ENCODE measurements at places on chromosomes 6 and 20.
A peak's percentile ranks its signal among the peaks of the same experiment; 100 is the strongest.

DNA sequence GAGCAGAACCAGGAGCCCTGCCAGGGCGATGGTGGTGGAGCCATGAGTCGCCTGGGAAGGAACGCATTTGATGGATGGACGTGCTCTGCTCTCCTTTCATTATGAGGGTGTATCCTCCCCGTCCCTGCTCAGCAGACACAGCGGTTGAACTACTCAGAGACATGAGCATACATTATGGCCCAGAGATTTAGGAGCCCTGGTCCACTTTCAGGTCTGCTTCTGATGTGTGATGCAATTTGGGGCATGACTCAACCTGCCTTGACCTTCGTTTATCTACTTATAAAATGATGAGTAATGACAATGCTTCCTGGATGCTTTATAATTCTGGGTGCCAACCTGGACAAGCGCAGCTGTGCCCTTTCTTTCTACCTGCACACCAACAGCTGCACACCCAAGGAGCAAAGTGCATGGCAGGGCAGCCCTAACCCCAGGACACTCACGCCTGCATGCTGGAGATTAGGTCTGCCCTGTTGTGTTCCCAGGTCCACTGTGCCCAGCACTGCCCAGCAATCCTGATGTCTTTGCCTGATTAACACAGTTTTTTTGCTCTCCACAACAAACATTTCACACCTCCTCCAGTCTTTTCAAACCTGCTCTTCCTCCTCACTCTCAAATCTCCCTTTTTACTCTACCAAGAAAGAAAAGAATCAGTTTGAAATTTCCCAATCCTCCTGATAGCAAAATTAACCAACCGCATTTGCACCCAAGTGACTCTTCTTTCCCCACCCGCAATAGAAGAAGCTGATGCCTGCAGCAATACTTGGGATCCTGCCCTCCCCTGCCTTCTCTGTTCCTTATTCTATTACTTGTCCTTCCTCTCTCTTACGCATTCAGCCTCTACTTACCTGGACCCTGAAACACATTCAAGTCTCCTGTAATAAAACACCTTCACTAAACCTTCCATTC lies 81.2 kb downstream of the EZR start:
- no peak for DNase-seq

GRCh38 chr6:144181639-144182038 lies 31.3 kb downstream of the STX11 start:
- DNase-seq = no peak

DNA sequence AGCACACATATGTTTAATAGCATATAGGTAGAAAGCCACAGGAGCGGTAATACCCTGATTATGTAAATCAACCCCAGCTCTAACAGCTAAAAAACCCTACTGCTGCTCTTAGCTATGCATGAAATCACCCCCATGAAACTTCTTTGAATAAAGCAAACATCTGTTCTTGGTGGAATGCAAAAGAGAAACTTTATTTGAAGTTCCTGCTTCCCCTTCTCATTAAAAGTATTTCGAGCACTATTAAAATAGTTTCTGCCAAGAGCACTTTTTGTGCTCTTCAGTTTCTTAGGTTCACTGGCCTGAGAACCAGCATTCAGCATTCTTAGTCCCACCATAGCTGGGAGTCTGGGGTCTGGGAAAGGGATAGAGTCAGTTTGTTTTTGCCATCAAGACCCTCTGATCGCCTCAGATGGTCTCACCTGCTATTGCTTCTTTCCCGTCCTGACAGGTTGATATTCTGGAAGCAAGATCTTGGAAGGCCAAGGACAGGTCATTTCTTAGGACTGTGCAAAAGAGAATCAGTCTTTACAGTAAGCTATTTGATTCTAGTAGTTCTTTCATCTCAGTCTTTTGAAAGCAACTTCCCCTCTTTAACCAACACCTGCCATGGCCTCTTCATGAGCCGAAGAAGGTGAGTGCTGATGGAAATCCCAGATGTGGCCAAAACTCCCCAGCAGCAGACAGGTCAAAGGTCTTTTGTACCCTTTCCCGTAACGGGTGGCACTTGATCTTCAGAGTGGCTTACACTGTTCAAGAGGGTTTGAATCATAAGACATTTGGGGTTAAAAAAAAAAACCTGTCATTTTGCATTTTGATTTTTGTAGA lies 76.5 kb upstream of the TMEM170B start:
- DNase-seq = peak; percentile 4

- DNase-seq = no peak
Observed at GRCh38 chr6:110567957-110568696, 91.7 kb upstream of the SLC22A16 start.

DNA sequence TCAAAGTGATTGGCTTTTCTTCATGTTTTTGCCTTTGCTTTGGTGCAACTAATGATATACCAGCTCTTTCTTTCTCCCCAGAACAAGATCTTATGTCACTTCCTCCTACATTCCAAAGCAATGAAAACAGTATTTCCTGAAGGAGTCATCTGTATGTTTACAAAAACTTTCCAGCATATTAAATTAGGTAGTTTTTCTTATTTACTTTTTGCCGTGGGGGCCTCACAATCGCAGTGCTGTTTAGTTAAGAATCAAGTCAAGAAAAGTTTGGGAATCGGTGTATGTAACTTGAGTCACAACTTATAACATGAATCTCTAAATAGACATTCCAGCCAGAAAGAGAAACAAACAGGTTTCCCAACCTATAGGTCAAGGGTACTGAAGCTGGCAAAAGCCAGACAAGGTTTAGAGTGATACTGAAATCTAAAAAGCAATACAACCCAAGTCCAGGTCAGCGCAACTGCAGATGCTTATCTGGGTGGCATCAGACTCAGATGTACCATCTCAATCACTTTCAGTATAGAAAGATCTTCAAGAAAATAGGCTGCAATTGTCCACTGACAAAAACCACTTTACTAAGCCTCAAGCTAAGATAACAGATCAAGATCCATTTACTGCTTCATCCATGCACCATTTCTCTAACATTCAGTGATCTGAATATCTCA lies 63.6 kb downstream of the IPCEF1 start:
- no peak for DNase-seq

DNA sequence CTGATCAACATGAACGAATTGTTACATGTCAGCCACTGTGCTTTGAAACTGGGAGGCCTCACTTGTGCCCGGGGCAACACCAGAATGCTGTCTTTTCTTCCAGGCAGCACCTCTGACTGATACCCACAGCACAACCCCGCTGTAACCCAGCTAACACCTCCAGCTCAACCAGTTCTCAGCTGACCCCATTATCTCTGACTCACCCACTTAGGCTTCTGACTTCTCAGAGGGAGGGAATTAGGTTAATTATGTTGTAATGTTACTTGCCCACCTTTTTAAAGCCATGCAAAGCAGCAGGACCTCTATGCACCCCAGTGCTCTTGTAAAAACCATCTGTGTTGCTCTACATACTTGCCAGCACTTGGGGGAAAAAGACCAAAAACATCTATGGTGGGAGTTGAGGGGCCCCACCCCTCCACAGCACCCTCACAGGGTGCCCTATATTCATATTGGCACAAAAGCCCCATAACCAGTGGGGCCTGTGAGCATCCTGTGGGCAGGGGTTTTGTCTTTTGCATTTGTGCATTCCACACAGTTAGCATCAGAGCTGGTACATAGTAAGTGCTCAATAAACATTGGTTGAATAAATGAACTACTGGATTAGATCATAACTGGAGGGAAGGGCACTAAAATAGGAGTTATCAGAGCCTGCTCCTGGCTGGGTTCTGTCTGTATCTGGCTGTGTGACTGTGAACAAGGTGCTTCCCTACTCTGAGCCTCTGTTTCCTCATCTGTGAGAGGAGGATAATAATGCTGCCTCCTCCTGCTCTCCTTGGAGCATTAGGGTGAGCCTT lies 22.3 kb downstream of the BNIP5 start:
- no peak for DNase-seq

DNA sequence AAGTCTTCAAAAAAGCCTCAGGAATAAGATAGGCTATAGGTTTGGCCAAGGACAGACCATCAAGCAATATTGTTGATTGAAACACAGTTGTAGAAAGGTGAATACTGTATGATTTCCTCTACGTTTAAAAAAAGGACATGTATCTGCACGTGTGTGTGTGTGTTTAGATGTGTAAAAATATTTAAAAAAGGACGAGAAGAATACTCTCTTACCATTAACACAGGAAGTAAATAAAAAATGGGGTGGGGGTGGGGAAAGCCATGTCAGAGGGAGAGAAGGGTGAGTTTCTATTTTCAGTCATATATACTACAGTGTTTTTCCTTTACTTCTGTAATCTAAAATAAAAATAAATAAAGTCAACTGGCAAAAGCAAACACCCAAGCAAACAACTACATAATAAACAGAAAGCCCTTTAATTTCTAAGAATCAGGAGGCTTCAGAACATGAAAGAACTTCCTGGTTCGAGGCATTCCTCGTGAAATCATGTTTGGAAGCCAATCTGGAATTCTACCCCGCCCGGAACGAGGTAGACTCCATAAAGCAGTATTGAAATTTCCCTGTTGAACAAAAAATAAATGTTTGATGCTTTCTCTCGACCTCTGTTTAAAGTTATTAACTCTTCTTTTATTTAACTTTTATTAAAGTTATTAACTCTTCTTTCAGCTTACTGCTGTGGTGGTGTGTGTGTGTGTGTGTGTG lies 158.1 kb upstream of the ZNF217 start:
- DNase-seq = no peak

GRCh38 chr6:78700991-78701390 lies 166.4 kb upstream of the IRAK1BP1 start:
- no peak for DNase-seq

GRCh38 chr20:62011403-62011790 lies 54.3 kb downstream of the TAF4 start:
- no peak for DNase-seq

DNA sequence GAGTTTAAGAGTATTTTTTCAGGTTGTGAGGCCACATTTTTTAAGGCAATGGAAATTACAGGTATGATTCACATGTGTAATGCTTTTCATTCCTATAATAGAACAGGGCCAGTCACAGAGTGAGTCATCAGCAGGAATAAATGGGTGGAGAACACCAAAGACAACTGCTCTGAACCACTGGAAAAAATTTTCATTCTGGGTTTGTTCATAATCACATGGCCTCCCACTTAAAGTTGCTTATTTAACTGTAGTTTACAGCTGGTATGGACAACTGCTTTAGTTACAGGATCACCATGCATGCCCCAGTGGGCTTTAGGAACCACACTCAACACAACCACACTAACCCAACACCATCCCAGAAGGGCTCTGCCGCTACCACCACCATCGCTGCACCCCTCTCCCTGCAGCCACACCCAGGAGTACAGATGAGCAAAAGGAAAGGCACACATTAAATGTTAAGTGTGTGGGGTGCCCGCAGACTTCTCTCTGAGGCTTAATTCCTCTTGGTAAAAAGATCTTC lies 107.0 kb upstream of the DST start:
- DNase-seq = no peak

DNA sequence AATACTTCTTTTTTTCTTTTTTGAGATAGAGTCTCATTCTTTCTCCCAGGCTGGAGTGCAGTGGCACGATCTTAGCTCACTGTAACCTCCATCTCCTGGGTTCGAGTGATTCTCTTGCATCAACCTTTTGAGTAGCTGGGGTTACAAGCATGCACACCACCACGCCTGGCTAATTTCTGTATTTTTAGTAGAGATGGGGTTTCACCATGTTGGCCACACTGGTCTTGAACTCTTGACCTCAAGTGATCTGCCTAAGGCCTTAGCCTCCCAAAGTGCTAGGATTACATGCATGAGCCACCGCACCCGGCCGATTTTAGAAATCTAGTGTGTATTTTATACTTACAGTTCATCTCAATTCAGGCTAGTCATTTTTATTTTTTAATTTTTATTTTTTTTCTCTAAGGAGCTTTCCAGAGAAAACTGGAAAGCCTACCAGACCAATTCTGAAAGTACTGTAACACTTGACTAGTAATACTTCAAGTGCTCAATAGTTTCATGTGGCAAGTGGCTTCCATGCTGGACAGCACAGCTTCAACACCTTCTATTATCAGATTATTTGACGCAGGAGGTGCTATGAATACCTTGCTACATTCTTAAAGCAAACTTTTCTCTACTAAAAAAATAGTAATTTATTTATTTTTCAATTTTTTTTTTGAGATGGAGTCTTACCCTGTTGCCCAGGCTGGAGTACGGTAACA lies 25.0 kb downstream of the POLR1C start:
- no peak for DNase-seq

- DNase-seq = no peak
Observed at GRCh38 chr6:142686507-142686887, 258.5 kb downstream of the HIVEP2 start.

- DNase-seq = no peak
Observed at GRCh38 chr6:19137505-19137904, 699.7 kb upstream of the ID4 start.

DNA sequence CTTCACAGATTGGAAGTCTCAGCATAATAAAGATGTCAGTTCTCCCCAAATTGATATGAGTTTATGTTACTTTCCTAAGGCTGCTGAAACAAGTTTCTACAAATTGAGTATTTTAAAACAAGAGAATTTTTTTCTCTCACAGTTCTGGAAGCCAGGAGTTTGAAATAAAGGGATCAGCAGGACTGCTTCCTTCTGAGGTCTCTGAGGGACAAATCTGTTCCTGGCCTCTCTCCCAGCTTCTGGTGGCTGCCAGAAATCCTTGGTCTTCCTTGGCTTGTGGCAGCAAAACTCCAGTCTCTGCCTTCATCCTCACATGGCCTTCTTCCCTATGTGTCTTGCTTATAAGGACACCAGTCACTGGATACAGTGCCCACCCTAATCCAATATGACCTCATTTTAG lies 136.1 kb downstream of the TFAP2A start:
- no peak for DNase-seq
